ENCODE measurements at places on chromosomes 12 and 14.

DNA sequence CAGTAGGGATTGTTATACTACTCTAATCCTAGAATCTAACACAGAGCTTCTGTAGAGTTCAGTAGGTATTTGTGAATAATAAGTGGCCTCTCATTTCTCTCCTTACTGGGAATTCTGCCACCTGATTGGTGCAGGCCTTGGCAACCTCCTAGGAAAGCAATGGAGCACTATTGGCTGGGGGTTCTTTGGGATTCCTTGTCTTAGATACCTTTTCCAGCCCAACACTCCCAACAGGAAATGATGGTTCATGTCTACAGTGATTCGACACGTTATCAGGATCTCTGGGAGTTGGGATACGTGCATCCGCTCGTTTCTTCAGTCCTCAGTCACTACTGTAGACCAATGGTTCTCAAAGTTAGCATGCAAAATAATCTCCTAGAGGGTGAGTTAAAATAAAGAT is 67.4 kb downstream of the ELK3 start:
- DNase-seq = no peak

GRCh38 chr14:99958380-99958779 is 106.8 kb upstream of the EVL start:
- DNase-seq = no peak

DNA sequence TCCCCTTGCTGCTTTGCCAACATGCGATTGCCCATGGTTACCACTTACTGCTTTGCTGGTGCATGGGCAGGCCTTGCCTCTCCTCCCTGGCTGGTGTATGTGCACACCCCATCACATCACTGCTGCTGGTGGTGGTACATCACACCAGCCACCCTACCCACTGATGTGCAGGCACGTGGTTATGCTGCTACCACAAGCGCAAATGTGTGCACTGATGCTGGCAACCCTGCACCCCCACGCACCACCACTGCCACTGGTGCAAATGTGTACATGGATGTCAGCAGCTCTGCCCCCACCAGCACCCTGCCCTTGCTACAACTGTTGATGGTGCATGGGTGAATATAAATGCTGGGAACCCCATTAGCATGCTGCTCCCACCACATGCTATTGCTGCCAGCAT is 261.7 kb downstream of the AEBP2 start:
- no peak for DNase-seq

DNA sequence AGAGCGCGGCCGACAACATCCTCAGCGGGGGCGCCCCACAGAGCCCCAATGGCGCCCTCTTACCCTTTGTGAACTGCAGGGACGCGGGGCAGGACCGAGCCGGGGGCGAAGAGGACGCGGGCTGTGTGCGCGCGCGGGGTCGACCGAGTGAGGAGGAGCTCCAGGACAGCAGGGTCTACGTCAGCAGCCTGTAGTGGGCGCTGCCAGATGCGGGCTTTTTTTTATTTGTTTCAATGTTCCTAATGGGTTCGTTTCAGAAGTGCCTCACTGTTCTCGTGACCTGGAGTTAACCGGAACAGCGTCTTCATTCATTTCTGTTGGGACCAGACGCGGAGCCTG is 103.8 kb upstream of the FKBP4 start:
- DNase-seq = peak; percentile 53

- DNase-seq = no peak
These were observed 360 bp upstream of the SLC35F4 start for GRCh38 chr14:57866199-57866705.

DNA sequence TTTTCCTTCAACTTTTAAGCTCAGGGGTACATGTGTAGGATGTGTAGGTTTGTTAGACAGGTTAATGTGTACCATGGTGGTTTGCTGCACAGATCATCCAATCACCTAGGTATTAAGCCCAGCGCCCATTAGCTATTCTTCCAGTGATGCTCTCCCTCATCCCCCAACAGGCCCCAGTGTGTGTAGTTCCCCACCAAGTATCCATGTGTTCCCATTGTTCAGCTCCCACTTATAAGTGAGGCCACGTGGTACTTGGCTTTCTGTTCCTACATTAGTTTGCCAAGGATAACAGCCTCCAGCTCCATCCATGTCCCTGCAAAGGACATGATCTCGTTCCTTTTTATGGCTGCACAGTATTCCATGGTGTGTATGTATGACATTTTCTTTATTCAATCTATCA is 48.6 kb upstream of the YARS2 start:
- DNase-seq = no peak
